Fibroblast of skin of right biceps (primary cell): ENCODE measurements at places on chromosomes 1 and 21.

DNA sequence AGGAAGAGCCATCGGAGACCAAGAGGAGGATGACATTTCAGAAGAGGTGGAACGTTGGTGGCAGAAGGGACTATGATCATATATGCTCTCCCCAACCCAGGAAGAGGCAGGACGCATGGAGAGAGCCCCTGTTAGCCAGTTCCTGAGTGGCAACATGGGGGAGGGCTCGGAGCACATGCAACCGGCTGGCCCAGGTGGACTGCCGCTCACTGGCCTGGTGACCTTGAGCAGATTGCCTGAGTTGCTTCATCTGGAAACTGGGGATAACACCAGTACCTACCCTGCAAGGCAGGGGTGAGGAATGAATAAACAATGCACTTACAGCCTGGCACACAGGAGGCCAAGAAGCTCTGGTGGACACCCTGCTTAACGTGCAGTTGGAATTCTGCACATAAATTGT is 29.0 kb downstream of the SYT6 start:
- DNase-seq = no peak

DNA sequence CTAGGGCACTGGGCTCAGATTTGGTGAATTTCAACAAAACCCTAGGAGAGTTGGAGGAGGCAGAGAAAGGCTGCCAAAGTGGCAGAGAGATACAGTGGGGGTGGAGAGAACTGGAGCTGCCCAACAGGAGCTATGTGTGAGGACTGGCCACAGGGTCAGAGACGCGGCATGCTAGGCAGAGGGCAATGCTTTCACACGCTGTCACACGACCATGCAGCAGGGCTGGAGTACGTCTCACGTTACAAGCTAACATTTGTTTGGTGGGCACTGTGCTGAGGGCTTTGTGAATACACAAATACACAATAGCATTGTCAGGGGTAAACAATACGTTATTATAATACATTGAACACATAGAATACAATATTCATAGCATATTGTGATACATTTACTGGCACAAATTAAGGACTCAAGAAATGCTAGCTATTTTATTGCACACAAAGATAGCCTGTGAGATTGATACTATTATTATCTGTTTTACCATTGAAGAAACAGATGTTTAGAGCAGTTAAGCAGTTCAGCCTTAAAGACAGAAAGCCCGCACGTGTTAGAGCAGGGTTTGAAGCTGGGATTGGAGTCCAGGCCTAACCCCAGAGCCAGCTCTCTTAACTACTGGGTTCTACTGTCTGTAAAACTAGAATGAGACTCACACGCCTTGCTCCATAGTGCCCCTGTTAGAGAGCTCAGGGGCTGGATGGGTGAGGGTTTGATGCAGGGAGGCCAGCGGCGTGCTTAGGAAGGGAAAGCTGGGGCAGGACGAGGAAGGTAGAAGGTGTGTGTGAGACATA is 4.5 kb downstream of the RAB7B start:
- no peak for DNase-seq

- DNase-seq = peak; percentile 56
Observed at GRCh38 chr21:38888991-38889561, 83.3 kb downstream of the ETS2 start.

GRCh38 chr1:208183977-208184911 is 59.9 kb downstream of the PLXNA2 start:
- DNase-seq = peak; percentile 95

DNA sequence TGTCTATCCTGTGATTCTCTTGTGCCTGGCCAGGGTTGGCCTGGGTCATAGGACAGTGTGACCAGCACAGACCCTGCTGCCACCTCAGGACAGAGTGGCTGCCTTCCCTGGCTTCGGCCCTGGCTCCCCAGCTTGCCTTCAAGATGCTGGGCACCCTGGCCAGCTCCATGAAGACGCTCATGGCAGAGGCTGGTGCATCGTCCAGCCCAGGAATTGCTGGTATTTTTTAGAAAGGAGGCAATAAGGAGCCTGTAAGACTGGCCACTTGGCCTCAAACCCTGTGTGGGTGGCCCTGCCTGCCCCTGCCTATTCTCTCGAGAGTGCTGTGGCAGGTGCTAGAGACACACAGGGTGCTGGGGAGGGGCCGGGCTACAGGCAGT is 70.4 kb upstream of the ACTRT2 start:
- DNase-seq = no peak
